Activated CD8-positive, alpha-beta T cell treated with anti-CD3 and anti-CD28 coated beads, Interleukin-2, amount 10 ng/mL, durations not matched to agents 7 days and 5 days (primary cell): ENCODE measurements at places on chromosomes 7 and 10. TPM values are rescaled to one million over a fixed set of nuclear protein-coding genes. Genes with fewer than 3 reads are reported as not detected.

Gene VAX1
- total RNA-seq, result not detected

Gene ERVW-1
- not detected for total RNA-seq

DNA sequence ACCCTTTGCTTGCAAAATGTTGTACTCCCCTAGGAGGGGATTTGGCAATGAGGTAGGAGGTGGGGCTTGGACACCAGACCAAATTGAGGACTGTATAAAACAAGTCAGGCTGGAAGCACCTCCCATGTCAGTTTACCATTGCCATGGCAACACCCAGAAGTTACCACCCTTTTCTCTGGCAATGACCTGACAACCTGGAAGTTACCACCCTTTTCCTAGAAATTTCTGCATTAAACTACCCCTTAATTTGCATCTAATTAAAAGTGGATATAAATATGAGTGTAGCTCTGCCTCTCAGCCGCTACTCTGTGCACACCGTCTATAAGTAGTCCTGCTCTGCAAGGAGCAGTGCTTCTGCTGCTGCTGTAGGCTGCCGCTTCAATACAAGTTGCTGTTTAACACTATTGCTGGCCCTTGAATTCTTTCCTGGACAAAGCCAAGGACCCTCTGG, 7.8 kb upstream of the BLNK start:
- no peak for DNase-seq
- H3K36me3 ChIP-seq, result no peaks in the 10 kb centered on the region
- H3K4me3 ChIP-seq, result no peak overlapping the region
- H3K4me1 ChIP-seq, result no peaks in the 10 kb centered on the region
- H3K27ac ChIP-seq, result no peak overlapping the region

DNA sequence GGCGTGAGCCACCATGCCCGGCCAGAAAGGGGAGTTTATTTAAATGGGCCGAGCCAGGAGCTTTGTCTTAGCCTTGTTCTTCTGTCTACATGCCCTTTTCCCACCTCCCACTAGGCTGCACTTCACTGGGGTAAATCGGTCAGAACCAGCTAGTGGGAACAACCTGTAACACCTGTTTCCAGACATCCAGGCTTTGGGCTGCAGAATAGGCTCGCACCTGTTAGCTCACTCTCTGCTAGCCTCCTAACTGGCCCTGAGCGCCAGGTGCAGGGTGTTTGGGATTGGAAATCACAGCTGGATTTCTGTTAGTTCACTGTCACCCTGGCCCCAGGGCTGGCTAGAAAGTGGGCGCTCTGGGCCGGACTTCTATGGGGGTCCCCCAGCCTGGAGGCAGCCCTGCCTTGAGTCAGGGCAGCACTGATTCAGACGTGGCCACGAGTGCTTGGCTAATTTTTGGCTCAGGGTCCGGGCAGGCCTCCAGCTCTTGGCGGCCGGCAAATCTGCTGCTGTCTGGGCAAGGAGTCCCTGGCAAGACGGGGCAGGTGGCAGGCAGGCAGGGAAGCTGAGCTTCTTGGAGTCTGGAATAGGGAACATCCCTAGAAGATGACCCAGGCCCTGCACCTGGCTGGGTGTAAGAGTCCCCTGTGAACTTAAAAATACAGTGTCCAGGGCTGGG, 48.6 kb downstream of the GTF2IRD1 start:
- no peaks in the 10 kb centered on the region for H3K27me3 ChIP-seq
- no peak for DNase-seq
- H3K4me3 ChIP-seq, result no peak overlapping the region
- no peak overlapping the region for H3K27ac ChIP-seq

DNA sequence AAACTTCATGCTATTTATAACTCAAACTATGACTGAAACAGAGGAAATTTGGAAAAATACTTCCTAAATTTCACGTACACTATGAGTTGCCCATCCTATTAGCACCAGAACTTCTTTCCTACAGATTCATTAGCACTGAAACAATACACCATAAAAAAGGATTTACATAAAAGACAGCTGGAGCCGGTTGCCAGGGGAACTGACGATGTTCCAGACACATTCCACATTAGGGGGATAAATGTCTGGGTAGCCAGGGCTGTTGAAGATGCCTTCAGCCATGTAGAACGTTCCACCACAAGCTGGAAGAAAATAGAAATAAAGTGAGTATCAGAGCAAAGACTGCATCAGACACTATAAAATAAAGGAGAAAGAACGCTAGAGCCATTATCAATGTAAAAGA, 129.8 kb upstream of the RSU1 start:
- DNase-seq, result no peak
- H3K27ac ChIP-seq, result no peak overlapping the region
- no peaks in the 10 kb centered on the region for H3K36me3 ChIP-seq
- peaks cover 16% of the 10 kb centered on the region for H3K4me1 ChIP-seq
- no peaks in the 10 kb centered on the region for H3K27me3 ChIP-seq

DNA sequence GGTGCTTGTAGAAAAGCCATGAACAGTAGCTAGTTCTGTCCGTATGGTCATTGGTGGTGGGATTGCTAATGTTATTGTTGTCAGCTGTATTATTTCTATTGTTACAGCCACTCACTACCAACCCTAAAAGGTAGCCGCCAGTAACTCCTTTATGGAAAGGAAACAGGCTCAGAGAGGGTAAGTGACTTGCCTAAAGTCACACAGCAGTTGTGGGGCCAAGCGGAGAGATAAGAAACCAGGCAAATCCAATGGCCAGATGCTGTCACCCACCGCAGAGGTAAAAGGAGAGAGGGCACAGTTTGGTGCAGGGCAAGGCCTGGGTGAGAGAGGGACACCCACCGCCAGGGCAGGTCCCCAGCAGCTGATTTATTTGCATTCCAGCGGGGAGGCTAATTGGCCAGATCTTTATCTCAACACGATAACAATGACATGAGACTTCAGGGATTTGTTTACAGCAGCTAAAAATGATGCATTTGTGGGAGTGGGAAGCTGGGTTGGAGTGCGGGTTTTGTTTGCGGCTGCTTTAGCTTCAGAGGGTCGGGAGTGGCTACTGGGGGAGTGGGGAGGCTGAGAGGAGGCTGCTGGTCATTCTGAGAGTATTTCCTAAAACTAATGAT, 8.6 kb upstream of the NKX2-3 start:
- H3K36me3 ChIP-seq, result no peaks in the 10 kb centered on the region
- no peak overlapping the region for H3K4me3 ChIP-seq
- DNase-seq, result no peak
- H3K27ac ChIP-seq, result no peak overlapping the region

GRCh38 chr10:46239247-46239646, 47.5 kb upstream of the ANTXRL start:
- H3K4me1 ChIP-seq, result peaks cover 26% of the 10 kb centered on the region
- H3K4me3 ChIP-seq, result no peak overlapping the region
- no peak overlapping the region for H3K27ac ChIP-seq
- peaks cover 56% of the 10 kb centered on the region for H3K36me3 ChIP-seq
- DNase-seq, result no peak
- H3K27me3 ChIP-seq, result no peaks in the 10 kb centered on the region

GRCh38 chr7:4803397-4804241, 28.2 kb downstream of the AP5Z1 start:
- no peak for DNase-seq
- no peak overlapping the region for H3K4me3 ChIP-seq
- H3K27me3 ChIP-seq, result peaks cover 16% of the 10 kb centered on the region
- no peak overlapping the region for H3K27ac ChIP-seq
- no peaks in the 10 kb centered on the region for H3K36me3 ChIP-seq

- no peak overlapping the region for H3K27ac ChIP-seq
- no peaks in the 10 kb centered on the region for H3K36me3 ChIP-seq
- no peaks in the 10 kb centered on the region for H3K27me3 ChIP-seq
- no peak overlapping the region for H3K4me3 ChIP-seq
Observed at GRCh38 chr10:19845503-19846368, 29.5 kb downstream of the PLXDC2 start.

- H3K4me3 ChIP-seq, result no peak overlapping the region
- H3K27me3 ChIP-seq, result no peaks in the 10 kb centered on the region
- H3K36me3 ChIP-seq, result peaks cover 26% of the 10 kb centered on the region
- H3K4me1 ChIP-seq, result peaks cover 5% of the 10 kb centered on the region
- H3K27ac ChIP-seq, result no peak overlapping the region
- no peak for DNase-seq
Observed at GRCh38 chr10:21899736-21900135, 103.8 kb downstream of the DNAJC1 start.

GRCh38 chr10:30751678-30752331, 122.3 kb upstream of the LYZL2 start:
- DNase-seq, result no peak
- peaks cover 36% of the 10 kb centered on the region for H3K4me1 ChIP-seq
- H3K27ac ChIP-seq, result peak overlapping the region; percentile 58
- H3K4me3 ChIP-seq, result no peak overlapping the region
- no peaks in the 10 kb centered on the region for H3K27me3 ChIP-seq

DNA sequence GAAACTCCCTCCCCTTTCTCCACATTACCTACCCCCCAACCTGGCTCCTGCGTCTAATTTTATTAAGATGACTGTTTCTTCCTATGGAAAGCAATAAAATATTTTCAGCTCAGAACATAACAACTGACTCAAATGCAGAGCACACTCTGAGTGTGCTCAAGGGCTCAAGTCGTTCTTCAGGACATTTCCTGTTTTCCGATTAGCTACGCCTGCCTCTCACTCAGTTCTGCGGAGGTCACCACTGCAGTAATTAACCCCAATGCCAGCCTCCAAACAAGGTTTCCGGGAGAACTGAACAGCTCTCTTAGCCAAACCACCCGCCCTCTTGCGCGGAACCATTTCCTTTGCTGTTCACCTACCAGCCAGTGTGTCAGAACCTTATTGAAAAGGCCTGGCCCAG, 19.3 kb downstream of the MYOF start:
- no peak overlapping the region for H3K4me3 ChIP-seq
- H3K27ac ChIP-seq, result no peak overlapping the region
- no peaks in the 10 kb centered on the region for H3K36me3 ChIP-seq
- DNase-seq, result no peak
- H3K4me1 ChIP-seq, result peaks cover 6% of the 10 kb centered on the region
- peaks cover 2% of the 10 kb centered on the region for H3K27me3 ChIP-seq

DNA sequence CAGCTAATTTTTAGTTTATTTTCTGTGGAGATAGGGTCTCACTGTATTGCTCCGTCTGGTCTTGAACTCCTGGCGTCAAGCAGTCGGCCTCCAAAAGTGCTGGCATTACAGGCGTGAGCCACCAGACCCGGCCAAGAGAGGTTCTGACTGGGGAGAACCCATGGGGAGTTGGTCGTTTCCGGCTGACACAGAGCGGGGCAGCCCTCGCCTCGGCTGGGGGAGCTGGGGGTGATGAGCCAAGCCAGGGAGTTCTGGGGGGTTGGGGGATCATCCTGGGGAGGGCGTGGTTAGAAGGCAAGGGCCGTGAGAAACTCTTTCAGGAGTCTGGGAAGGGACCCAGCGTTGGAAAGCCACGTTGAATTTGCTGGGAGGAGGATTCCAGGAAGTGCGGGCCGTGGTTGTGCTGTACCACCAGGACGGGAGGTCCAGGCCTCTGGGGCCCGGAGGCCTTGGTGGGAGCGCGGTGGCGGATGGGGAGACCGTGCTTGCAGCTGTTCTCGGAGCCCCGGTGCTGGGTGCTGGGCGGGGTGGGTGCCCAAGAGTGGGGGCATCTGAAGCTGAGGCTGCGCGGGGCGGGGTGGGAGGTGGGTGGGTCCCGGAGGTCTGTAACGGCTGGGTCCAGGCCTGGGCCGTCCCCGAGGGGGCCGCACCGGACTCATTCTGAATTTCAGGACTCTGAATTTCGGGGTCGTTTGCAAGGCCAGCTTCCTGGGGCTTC, 8.4 kb upstream of the ZNF853 start:
- DNase-seq, result no peak
- peaks cover 7% of the 10 kb centered on the region for H3K4me1 ChIP-seq
- H3K27me3 ChIP-seq, result no peaks in the 10 kb centered on the region

- H3K4me3 ChIP-seq, result no peak overlapping the region
- no peaks in the 10 kb centered on the region for H3K4me1 ChIP-seq
- H3K27me3 ChIP-seq, result peaks cover 12% of the 10 kb centered on the region
Observed at GRCh38 chr7:28682801-28683200, 270.5 kb downstream of the CREB5 start.

DNA sequence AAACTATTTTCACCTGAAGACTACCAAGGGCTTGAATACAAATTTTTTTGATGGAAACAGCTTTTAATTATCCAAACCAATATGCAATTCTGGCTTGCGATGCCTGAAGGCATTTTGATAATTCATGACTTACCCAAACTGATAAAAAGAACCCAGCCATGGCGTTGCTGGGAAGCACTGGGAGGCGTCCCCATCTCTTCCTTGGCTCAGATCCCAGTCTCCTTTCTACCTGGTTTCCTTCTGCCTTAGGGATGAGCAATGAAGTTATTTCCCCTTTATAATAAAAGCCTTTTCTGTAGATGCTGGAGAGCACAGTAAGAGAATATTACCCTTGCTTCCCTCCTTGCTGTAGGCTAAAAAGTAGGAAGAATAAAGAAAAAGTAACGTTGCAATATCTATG, 129.1 kb upstream of the ANK3 start:
- H3K4me3 ChIP-seq, result no peak overlapping the region
- peaks cover 3% of the 10 kb centered on the region for H3K4me1 ChIP-seq
- no peak overlapping the region for H3K27ac ChIP-seq
- H3K36me3 ChIP-seq, result no peaks in the 10 kb centered on the region
- no peak for DNase-seq

- no peaks in the 10 kb centered on the region for H3K27me3 ChIP-seq
- H3K4me1 ChIP-seq, result peaks cover 4% of the 10 kb centered on the region
- no peak overlapping the region for H3K27ac ChIP-seq
- H3K4me3 ChIP-seq, result no peak overlapping the region
- H3K36me3 ChIP-seq, result peaks cover 18% of the 10 kb centered on the region
Observed at GRCh38 chr7:77942431-77942830, 143.9 kb downstream of the PHTF2 start.
